Thoracic aorta (tissue), 2 donors: ENCODE measurements at places on chromosomes 5 and 9.
A peak's percentile ranks its signal among the peaks of the same experiment; 100 is the strongest.

DNA sequence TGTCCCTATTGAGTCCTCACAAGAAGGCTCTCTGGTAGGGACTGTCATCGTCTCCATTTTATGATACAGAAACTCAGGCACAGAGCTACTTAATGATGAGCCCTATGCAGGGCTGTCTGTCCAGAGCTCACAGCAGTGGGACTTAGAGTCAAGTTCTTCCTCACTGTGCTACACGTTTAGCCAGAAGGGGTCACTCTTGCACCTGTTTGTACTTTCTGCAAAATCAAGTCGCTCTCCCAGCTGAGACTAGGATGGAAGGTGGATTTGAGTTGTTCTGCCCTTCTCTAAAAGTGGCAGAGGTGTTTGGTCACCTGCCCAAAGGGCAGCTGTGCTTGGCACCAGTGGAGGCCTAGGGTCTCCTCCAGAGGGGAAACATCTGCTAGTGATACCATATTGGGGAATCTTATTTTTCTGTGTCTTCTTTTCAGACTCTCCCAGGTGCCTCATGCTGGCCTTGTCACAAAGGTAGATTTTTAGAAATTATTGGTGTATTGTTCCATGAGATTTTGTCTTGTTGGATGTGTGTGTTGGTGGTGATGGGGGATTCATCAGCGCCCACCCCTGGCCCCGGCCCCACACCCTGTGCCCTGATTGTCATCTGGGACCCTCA lies 104.2 kb downstream of the PPARGC1B start:
- no peak for DNase-seq

GRCh38 chr5:39198127-39198526 lies 21.2 kb downstream of the FYB1 start:
- DNase-seq: no peak

GRCh38 chr9:126146254-126147145 lies 180.1 kb upstream of the MVB12B start:
- no peak for DNase-seq

DNA sequence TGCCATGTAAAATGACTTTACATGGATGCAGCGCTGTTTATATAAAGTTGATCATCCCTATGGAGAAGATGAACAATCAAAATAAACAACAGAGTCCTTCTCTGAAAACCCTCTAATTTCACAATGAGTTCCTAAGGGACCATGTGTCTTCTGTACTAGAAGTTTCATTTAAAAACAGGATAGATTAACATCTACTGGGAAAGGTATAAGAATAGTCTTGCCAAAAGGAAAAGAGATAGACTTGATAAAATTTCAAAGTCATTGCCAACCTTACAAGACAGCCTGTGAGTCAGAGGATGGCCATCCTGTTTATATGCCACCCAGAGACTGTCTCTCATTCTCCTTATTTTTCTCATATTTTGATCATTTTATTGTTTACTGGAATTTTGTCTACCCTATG lies 367.1 kb upstream of the PDE4D start:
- DNase-seq: no peak

- no peak for DNase-seq
Measured at GRCh38 chr9:122820490-122820845, 7.9 kb downstream of the PDCL start.

DNA sequence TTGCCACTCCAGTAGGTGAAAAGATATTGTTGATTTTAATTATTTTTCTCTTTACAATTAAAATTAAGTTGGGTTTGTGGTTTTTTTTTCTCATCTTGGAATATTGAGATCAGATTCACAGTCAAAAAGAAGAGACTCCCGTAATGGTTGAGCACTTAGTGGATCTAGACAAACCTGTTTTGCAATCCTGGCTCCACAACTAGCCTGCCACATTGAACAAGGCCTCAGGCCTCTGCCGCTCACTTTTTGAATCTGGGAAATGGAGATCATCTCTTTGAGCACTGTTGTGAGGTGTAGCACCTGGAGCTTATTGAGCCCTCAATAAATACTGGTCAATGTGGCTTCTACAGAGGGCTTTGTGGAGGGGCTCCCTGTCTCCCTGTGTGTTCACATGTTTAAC lies 37.1 kb upstream of the RARS1 start:
- DNase-seq: no peak

- no peak for DNase-seq
Measured at GRCh38 chr9:127278372-127278771, 13.8 kb downstream of the GARNL3 start.

GRCh38 chr9:98333703-98334582 lies 78.5 kb upstream of the TBC1D2 start:
- no peak for DNase-seq

DNA sequence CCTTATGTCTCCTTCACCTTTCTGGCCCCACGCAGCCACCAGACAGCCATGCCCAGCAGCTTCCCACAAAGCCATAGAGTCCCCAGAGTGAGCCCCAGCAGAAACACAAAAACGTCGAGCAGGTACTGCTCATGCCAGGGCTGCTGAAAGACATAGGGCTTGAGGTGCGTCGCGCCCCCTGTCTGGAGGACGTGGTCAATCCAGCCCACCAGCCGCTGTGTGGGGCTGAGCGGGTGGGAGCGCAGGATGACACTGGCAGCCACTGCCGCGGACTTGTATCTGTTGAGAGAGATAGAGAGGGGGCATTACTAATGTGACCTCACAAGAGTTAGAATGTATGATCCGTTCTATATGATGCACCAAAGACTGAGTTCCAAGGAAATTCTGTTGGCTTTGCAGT lies 31.0 kb downstream of the UGT3A2 start:
- no peak for DNase-seq

GRCh38 chr9:126773004-126773607 lies 31.7 kb upstream of the ZBTB43 start:
- no peak for DNase-seq

- no peak for DNase-seq
Measured at GRCh38 chr9:21964925-21965385, 29.2 kb downstream of the CDKN2A start.

DNA sequence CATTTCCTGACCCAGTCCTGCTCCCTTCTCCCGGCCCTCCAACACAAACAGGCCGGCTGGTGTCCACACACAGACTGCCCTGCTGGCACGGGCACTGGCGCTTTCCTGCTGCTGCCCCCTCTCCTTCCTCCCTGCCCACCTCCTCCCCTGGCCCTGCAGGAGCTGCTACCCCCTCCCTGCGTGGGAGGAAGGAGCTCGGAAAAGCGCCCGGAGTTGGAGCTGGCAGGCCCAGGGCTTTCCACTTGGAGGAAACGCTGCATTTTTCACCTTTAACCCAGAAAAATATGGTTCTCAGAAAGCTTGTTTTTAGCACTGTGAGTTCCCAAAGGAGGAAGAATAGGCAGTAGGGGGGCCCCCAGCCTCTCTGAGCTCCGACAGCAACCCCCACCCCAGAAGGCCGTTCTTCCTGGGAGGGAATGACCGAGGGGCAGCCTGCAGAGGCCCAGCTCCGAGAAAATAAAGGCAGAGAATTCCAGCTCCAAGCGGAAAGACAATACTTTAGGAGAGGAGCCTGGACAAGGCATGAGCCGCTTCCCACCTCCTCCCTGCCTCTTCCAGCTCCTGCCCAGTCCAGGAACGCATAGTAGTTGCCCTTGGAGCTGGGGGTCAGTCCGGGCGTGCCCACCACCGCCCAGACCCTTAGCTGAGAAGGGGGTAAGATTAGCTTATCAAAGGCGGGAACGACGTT lies 88.9 kb downstream of the LIFR start:
- peak; percentile 64 for DNase-seq

DNA sequence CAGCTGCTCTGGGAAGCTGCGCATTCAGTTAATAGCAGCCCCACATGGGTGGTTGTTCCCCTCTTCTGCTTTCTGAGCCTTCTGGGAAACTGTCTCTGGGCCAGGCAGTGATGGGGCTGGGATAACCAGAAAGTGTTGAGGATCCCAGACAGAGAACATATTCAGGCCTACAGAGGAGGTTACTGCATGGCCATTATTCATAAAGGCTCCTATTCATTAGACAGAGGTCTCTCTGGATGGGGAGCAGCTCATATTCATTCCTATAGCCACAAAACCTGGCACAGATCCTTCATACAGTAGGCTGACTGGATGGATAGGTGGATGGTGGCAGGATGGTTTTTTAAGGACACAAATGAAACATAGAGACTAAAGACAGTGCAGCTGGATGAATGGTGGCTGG lies 76.3 kb downstream of the HSPA4 start:
- no peak for DNase-seq

DNA sequence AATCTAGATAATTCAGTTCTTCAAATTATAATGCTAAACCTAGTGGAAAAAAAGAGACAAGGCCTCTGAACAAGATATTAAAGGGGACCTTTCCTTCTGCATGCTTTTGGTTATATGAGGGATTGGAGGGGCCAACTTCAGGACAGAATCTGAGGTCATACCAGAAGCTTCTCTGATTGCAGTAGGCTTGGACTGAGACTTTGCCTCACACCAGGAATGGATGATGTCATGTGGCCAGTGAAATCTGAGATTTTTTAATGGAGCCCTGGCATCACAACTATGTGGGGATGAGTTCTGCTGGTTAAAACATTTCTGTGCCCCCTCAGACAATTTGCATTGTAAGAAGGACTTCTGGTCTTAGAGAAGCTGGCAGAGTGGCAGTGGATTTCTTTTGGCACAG lies 88.6 kb downstream of the ANGPTL2 start:
- DNase-seq: no peak

- DNase-seq: no peak
Measured at GRCh38 chr5:104513640-104514072, 951.1 kb upstream of the NUDT12 start.

GRCh38 chr5:132557478-132558172 lies 848 bp downstream of the RAD50 start:
- no peak for DNase-seq

DNA sequence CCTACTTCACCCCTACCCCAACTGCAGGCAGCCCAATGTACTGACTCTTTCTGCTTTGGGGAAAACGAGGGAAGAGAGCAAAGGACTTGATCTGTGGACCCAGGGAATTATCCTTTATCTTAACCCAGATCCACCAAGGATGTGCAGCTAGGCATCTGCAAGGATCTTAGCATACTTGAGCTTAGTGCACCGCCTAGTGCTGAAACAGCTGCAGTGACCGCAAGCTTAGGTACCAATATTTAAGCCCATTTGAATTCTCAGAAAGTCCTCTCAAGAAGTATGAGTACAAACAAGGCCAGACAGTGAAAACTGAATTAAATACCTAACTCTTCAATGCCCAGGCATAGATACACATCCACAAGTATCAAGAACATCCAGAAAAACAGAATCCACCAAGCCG lies 576.7 kb upstream of the ADAMTS16 start:
- DNase-seq: no peak

- no peak for DNase-seq
Measured at GRCh38 chr5:88085462-88085861, 183.2 kb downstream of the TMEM161B start.

DNA sequence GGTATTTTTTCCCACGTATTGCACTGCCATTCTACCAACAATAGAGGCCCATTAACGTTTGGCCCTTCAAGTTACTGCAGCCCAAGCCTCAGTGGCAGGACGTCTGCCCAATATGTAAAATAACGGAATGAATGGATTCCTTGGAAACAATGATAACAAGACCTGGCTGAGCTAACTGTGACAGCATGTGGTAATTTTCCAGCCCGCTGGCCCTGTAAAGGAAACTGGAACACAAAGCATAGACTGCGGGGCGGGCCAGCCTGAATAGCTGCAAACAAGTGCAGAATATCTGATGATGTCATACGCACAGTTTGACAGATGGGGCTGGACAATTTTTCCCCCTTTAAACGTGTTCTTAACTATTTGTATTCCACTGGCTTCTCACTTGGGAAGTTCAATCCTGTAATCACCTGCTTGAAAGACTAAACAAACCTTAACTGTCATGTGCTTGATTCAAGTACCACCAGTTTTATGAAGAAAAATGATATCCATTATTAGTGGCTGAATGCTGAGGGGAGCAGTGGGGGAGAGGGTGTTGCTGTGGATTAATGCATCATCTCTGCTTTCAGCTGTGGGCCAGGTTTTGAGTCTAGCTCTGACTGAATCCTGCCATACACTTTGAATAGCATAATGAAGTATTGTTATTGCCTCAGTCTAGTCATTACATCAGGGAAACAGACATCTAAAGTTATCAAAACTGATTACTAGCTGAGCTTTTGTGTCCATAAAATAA lies 323.9 kb downstream of the TMEM161B start:
- DNase-seq: no peak

- DNase-seq: no peak
Measured at GRCh38 chr5:133200256-133200655, 148.4 kb downstream of the HSPA4 start.

- DNase-seq: no peak
Measured at GRCh38 chr9:97830884-97831829, 21.9 kb upstream of the FOXE1 start.

DNA sequence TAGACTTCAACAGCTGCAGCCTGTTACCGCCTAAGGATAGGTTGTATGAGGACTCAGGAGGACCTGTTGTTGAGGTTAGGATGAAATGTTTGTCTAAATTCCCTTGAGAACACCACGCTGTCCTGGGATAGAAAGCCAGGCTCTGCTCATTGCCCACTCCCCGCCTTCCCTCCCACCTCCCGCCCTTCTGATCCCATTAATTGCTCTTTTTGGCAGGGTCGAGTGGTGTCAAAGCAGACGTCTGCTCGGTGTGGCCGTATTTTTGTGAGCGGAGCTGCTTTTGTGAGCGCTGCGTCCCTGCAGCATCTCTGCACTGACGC lies 62.3 kb downstream of the SPATA31C2 start:
- no peak for DNase-seq

DNA sequence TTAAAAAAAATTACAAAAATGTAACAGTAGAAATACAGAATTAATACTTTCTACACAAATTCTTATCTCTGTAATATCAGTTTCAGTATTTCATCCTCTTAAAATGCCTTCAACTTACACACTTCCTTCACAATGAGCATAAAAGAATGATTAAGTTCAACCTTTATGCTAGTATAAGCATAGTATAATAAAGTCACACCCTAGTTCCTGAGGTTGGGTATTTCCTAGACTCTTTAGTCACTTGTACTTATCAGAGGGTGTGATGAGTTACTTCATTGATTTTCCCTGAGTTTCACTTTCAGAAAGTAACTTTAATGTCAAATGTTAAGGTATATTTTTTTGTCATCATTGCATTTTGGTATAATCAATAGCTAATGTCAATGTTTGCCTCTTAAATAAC lies 302.4 kb downstream of the PDE4D start:
- DNase-seq: no peak

DNA sequence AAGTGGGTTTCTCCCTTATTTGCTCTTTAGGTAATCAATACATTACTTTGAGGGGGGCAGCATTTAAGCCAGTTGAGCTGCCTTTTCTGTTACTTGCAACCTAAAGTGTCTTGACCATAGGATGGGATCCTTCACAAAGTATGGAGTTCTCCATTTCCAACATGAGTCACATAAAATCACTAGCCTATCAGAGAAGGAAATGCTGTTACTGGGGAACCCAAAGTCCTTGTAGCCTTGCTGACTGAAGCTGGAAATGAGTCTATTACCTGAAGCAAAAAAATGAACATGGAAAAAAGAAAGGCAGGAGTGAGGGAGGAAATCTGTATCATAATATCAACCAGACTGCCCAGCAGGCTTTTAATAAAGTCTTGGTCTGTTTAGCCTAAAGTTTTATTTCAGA lies 42.8 kb upstream of the SLIT3 start:
- no peak for DNase-seq
